ENCODE measurements at places on chromosomes 7 and 10.

- no peak for DNase-seq
Measured at GRCh38 chr10:93277360-93277759, 203.7 kb downstream of the CYP26A1 start.

- no peak for DNase-seq
Measured at GRCh38 chr7:6487184-6487545, 39.4 kb upstream of the DAGLB start.

DNA sequence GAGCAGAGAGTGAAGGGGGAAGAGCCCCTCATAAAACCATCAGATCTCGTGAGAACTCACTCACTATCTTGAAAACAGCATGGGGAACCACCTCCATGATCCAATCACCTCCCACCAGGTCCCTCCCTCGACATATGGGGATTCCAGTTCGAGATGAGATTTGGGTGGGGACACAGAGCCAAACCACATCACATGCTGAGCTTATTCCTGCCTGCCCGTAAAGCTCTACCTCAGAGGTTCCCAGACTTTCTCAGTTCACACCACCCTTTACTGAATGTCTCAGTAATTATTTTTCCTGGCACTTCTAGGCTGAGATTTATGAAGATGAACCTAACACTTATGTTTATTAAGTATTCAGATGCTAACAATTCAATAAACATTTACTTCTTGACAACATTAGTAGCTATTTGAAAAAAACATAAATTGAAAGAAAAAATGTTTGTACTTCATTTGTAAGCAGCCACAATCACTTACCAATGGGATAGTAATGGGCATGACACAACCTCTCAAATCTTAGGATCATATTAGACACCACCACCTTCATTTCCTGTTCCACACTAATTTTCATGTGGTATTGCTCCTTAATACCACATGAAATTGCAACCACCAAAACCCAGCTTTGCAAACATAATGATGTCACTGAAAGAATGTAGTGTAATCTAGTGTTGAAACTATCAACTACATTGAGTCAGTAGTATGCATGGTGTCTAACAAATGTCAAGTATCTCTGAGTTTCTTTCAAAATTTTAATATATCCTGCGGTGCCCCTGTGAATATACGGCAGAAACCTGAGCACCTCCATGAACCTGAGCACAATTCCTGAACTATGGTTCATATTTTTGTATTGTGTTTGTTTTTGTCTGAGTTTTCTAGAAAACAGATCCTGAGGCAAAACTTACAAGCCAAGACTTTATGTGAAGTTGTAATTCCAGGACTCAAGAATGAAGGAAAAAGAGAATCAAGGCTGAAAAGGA lies 4.5 kb upstream of the DGKI start:
- DNase-seq = no peak

- DNase-seq = no peak
Measured at GRCh38 chr10:118520116-118520742, 75.2 kb downstream of the PRLHR start.

GRCh38 chr7:43196379-43196778 lies 83.9 kb downstream of the HECW1 start:
- DNase-seq = no peak

GRCh38 chr10:77180104-77180503 lies 457.5 kb downstream of the KCNMA1 start:
- DNase-seq = no peak

All from GM06990 (cell line).